ENCODE measurements at places on chromosomes 6 and 20.

DNA sequence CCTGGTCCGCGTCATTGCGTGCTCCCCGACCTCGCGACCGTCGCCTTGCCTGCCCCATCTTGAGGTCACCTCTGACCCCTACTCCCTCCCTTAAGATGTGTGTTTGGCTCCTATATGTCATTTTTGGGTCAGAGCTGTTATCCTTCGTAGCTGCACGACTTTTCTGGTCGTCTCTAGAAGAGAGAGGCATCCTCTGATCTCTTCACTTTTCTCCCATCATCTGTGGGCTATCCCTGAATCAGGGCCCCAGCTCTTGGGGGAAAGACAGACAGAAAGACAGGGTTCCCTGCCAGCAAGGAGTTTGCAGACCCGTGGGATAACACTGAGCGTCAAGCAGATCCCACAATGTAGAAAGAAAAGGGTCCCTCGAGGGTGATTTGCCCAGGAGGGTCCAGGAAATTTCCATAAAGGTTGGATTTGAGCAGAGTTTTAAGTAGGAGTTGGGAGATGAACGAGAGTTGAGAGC lies 555 bp downstream of the FAM120B start:
- no peak for DNase-seq

DNA sequence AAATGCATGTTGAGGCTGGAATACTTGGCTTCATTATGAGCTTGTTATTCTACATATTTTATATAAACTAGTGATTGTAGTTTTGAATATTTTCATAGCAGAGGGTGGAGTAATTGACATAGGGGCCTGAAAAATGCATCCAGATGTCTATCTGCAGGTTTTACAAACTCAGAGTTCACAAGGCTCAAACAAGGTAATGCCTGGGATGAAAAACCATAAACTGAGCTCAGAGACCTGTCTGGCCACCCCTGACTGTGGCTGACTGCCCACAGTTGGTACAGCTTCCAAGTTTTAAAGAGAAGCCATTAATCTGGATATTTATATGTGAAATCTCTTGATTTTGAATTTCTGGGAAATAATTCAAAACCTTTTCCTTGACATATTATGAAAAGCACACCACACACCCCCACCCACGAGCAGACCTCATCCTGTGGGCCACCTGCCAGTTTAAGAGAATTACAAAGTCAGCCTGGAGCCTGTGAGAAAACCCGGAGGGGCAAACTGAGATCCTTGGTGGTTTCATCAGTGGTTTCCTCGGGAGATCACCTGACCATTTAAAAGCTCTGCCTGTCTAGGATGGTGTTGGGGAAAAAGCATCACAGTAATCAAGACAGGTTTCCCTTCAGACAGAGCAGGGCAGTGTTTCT lies 230.1 kb downstream of the SAMD5 start:
- no peak for DNase-seq

GRCh38 chr6:114892211-114892610 lies 549.4 kb upstream of the HS3ST5 start:
- no peak for DNase-seq

- DNase-seq, result no peak
Measured at GRCh38 chr20:23939063-23939462, 49.5 kb downstream of the GGTLC1 start.

GRCh38 chr20:43914311-43915210 lies at the start of gene TOX2:
TSS of gene TOX2 (plus strand) at chr20:43914852. CDS start at chr20:43914892, 40 bp downstream.
- peak; percentile 17 for DNase-seq

GRCh38 chr6:157798851-157799250 lies 24.2 kb upstream of the SNX9 start:
- DNase-seq, result no peak
